ENCODE measurements at places on chromosomes 13 and 19. TPM values are rescaled to one million over a fixed set of nuclear protein-coding genes. Genes with fewer than 3 reads are reported as not detected.

GRCh38 chr13:62583466-62583865 lies 1167.8 kb upstream of the PCDH20 start:
- no peaks in the 10 kb centered on the region for H3K27me3 ChIP-seq
- no peak for DNase-seq
- no peaks in the 10 kb centered on the region for H3K4me1 ChIP-seq
- H3K36me3 ChIP-seq = no peaks in the 10 kb centered on the region
- H3K4me3 ChIP-seq = no peak overlapping the region

DNA sequence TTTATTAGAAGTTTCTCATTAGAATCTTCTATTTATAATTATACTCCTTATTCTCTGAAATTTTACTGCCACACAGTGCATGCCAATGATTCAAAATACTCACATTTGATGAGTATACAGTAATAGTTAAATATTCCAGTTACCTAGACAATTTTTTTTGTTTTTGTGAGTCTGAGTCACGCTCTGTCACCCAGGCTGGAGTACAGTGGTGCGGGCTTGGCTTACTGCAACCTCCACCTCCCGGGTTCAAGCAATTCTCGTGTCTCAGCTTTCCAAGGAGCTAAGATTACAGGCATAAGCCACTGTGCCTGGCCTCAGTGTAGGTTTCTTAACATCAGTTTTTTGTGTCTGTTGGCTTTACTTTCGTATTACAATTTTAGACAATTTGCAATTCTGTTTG lies 87.1 kb downstream of the ZNF486 start:
- H3K4me3 ChIP-seq = no peak overlapping the region
- no peaks in the 10 kb centered on the region for H3K27me3 ChIP-seq
- H3K36me3 ChIP-seq = no peaks in the 10 kb centered on the region
- no peak for DNase-seq
- no peak overlapping the region for H3K27ac ChIP-seq

DNA sequence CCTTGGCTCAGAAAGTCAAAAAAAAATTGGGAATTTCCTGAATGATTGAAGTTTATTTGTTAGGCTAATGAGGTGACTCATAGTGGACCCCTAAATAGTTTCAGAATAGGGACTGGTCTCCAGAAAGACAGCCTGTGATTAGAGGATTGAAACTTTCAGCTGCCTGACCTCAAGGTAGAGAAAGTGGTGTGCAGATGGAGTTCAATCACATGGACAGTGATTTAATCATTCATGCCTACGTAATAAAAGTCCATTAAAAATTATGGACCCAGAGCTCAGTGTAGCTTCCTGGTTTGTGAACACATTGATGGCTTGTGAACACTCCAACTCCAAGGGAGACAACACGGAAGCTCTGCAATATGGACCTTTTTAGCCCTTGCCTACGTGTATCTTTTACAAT lies 533.2 kb upstream of the PCDH9 start:
- no peak overlapping the region for H3K27ac ChIP-seq
- H3K27me3 ChIP-seq = no peaks in the 10 kb centered on the region
- no peak for DNase-seq
- no peaks in the 10 kb centered on the region for H3K36me3 ChIP-seq

DNA sequence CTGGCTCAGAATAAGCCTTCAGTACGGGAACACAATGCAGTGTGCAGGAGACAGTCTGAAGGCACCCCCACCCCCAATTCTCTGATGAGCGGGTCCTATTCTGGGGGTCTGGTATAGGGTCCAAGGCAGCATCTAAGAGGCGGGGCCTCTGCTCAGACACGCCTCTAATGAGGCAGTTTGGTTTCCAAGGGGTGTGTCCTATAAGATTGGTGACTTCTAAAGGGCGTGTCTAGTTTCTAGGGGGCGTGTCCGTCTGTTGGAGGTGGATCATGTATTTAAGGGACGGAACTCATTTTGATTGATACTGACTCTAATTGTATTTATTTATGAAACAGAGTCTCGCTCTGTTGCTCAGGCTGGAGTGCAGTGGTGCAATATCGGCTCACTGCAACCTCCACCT lies 8.7 kb downstream of the FIZ1 start:
- H3K4me1 ChIP-seq = peaks cover 22% of the 10 kb centered on the region
- no peak overlapping the region for H3K27ac ChIP-seq
- DNase-seq = peak; percentile 42
- H3K4me3 ChIP-seq = no peak overlapping the region
- peaks cover 3% of the 10 kb centered on the region for H3K36me3 ChIP-seq
- no peaks in the 10 kb centered on the region for H3K27me3 ChIP-seq

C19orf73 gene
- 2.2 TPM for total RNA-seq

DNA sequence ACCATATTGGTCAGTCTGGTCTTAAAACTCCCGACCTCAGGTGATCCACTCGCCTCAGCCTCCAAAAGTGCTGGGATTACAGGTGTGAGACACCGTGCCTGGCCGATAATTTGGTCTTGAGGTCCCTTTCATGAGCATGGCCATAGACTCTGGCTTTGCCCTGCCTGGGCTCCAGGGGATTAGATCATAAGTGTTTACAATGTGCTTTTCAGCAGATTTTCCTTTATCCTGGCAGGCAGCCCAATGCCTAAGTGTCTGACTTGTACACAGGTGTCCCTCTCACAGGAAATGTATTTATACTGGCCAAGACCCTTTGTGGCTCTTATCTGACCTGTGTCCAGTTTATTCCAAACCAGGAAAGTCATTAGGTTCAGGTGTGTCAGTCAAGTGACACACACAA lies 15.9 kb downstream of the BCAM start:
- H3K4me1 ChIP-seq = peaks cover 3% of the 10 kb centered on the region
- no peak for DNase-seq
- no peak overlapping the region for H3K4me3 ChIP-seq
- no peak overlapping the region for H3K27ac ChIP-seq

GRCh38 chr19:3250675-3251074 lies 26.2 kb downstream of the CELF5 start:
- no peaks in the 10 kb centered on the region for H3K4me1 ChIP-seq
- peak; percentile 42 for DNase-seq
- no peaks in the 10 kb centered on the region for H3K36me3 ChIP-seq
- H3K27me3 ChIP-seq = no peaks in the 10 kb centered on the region

GRCh38 chr19:41309180-41310032 lies 566 bp upstream of the CCDC97 start:
- peaks cover 25% of the 10 kb centered on the region for H3K4me1 ChIP-seq
- H3K27ac ChIP-seq = peak overlapping the region; percentile 88
- H3K4me3 ChIP-seq = peak overlapping the region; percentile 79
- no peak for DNase-seq
- H3K36me3 ChIP-seq = peaks cover 46% of the 10 kb centered on the region

ZNF112 gene
- total RNA-seq = 3.6 TPM

- H3K27ac ChIP-seq = no peak overlapping the region
- peaks cover 7% of the 10 kb centered on the region for H3K36me3 ChIP-seq
- H3K27me3 ChIP-seq = no peaks in the 10 kb centered on the region
- DNase-seq = no peak
- no peaks in the 10 kb centered on the region for H3K4me1 ChIP-seq
- no peak overlapping the region for H3K4me3 ChIP-seq
Measured at GRCh38 chr19:41341669-41342490, 11.8 kb downstream of the TGFB1 start.

PODNL1 gene
- total RNA-seq = 0.71 TPM

DNA sequence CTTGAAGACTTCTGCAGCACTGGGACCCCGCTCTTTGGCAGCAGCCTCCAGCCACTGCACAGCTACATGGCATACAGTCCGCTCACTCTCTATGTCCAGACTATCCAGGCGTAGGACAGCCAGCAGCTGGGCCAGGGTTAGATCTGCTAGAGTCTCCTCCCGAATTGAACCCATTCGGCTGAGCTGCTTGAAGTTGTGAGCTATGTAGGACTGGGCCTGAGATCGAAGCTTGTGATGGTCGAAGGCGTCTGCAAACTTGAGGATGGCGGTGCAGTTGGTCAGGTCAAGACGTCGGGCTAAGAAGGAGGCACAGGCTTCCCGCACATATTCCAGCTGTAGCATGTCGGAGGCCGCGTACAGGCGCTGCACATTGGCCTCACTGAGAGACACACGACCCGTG lies 900 bp downstream of the KBTBD7 start:
- no peaks in the 10 kb centered on the region for H3K27me3 ChIP-seq
- H3K4me3 ChIP-seq = peak overlapping the region; percentile 68
- no peak overlapping the region for H3K27ac ChIP-seq
- peaks cover 8% of the 10 kb centered on the region for H3K4me1 ChIP-seq

GRCh38 chr13:27264648-27265047 lies 6.0 kb upstream of the RASL11A start:
- no peaks in the 10 kb centered on the region for H3K36me3 ChIP-seq
- no peaks in the 10 kb centered on the region for H3K27me3 ChIP-seq
- no peak overlapping the region for H3K27ac ChIP-seq
- no peak overlapping the region for H3K4me3 ChIP-seq

RGCC gene
- 3.2 TPM for total RNA-seq

NR1H2 gene
- total RNA-seq = 40.3 TPM

- H3K27me3 ChIP-seq = peaks cover 10% of the 10 kb centered on the region
- no peak overlapping the region for H3K27ac ChIP-seq
- no peak overlapping the region for H3K4me3 ChIP-seq
Measured at GRCh38 chr13:31880851-31881494, 141.6 kb downstream of the RXFP2 start.

URAD gene
- total RNA-seq = not detected

DNA sequence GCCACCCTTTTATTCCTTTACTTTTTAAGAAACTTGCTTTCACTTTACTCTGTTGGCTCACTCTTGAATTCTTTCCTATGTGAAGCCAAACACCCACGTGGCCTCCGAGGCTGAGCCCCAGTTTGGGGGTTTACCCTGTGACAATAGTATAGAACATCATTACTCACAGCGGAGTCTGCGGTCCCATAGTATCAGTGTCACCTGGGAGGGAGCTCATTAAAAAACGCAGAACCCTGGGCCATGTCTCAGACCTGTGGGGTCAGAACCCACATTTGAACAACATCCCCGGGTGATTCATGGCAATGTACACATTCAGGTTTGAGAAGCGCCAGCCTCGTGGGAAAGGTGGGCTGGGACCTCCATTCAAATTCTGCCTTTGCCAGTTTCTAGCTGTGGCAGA lies 36.0 kb upstream of the UBL3 start:
- H3K4me1 ChIP-seq = no peaks in the 10 kb centered on the region
- H3K36me3 ChIP-seq = no peaks in the 10 kb centered on the region
- H3K27me3 ChIP-seq = no peaks in the 10 kb centered on the region
- H3K27ac ChIP-seq = no peak overlapping the region

SERPINE3 gene
- not detected for total RNA-seq

LGALS16 gene
- total RNA-seq = not detected

DNA sequence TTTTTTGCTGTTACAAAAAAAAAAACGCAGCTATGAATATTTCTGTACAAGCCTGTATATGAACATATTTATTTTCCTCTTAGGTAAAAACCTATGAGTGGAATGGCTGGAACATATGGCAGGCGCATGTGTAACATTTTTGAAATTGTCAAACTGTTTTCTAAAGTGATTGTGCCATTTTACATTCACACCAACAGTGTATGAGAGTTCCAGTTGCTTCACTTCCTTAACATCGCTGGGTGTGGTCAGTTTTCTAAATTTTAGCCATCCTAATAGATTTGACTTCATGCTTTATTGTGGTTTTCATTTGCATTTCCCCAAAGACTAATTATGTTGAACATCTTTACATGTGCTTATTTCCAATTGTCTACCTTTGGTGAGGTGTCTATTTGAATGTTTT lies 306.8 kb downstream of the KCNRG start:
- H3K27me3 ChIP-seq = no peaks in the 10 kb centered on the region
- H3K36me3 ChIP-seq = no peaks in the 10 kb centered on the region
- no peak overlapping the region for H3K27ac ChIP-seq
- no peak for DNase-seq

DNA sequence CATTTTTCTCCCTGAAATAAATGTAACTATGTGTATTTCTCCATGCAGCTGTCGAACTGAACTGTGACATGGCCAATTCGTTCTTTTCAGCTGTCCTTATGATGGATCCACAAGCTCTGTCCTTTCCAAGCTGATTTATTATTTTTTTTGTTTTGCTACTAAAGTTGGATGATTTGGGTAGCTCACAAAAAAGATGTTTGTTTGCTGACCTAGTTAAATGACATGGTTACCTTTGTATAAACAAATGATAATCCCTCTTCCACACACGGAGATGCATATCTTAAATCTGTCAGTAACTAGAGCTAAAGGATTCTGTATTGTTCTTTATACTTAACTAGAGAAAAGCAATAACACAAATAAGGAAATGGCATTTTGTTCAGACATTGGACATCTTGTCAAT lies 884.3 kb upstream of the PCDH20 start:
- no peaks in the 10 kb centered on the region for H3K4me1 ChIP-seq
- no peaks in the 10 kb centered on the region for H3K36me3 ChIP-seq
- DNase-seq = no peak
- H3K27me3 ChIP-seq = no peaks in the 10 kb centered on the region
- H3K4me3 ChIP-seq = no peak overlapping the region

PET100 gene
- total RNA-seq = 126 TPM

- no peaks in the 10 kb centered on the region for H3K27me3 ChIP-seq
- no peak overlapping the region for H3K4me3 ChIP-seq
- peaks cover 40% of the 10 kb centered on the region for H3K36me3 ChIP-seq
- no peak overlapping the region for H3K27ac ChIP-seq
Measured at GRCh38 chr19:44974857-44975256, 19.7 kb downstream of the CLPTM1 start.

DNA sequence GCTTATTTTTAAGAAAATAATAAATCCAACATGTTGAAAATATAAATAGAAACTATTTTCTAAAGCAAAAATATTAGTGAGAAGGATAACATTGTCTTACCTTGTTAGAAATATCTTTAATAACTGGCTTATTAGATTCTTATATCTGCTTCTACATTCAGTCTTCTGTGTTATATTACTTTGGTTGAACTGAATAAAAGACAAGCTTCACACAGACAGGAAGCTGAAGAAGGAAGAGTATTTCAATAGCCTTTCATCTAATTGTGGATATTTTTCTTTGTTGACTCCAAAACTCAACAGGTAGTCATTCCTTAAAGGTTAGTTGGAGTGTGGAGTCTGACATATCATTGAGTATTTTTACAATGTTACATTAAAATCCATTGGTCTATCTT lies 10.9 kb downstream of the SETDB2 start:
- DNase-seq = no peak
- H3K27me3 ChIP-seq = no peaks in the 10 kb centered on the region
- no peaks in the 10 kb centered on the region for H3K4me1 ChIP-seq
- H3K27ac ChIP-seq = no peak overlapping the region
- no peak overlapping the region for H3K4me3 ChIP-seq

ZNF135 gene
- not detected for total RNA-seq

- DNase-seq = no peak
- no peaks in the 10 kb centered on the region for H3K27me3 ChIP-seq
- H3K4me1 ChIP-seq = no peaks in the 10 kb centered on the region
- H3K36me3 ChIP-seq = no peaks in the 10 kb centered on the region
Measured at GRCh38 chr19:31560086-31561060, 211.1 kb upstream of the TSHZ3 start.

- no peaks in the 10 kb centered on the region for H3K36me3 ChIP-seq
- no peak overlapping the region for H3K4me3 ChIP-seq
- no peak overlapping the region for H3K27ac ChIP-seq
- DNase-seq = peak; percentile 10
- H3K27me3 ChIP-seq = no peaks in the 10 kb centered on the region
Measured at GRCh38 chr13:66492479-66492878, 737.7 kb downstream of the PCDH9 start.

GRCh38 chr19:34299576-34299975 lies 45.2 kb downstream of the GARRE1 start:
- no peaks in the 10 kb centered on the region for H3K4me1 ChIP-seq
- no peaks in the 10 kb centered on the region for H3K27me3 ChIP-seq
- H3K27ac ChIP-seq = no peak overlapping the region
- no peak for DNase-seq

GRCh38 chr13:93268327-93269028 lies 41.9 kb downstream of the GPC6 start:
- no peak overlapping the region for H3K27ac ChIP-seq
- no peaks in the 10 kb centered on the region for H3K27me3 ChIP-seq
- no peaks in the 10 kb centered on the region for H3K4me1 ChIP-seq
- no peak for DNase-seq
- no peaks in the 10 kb centered on the region for H3K36me3 ChIP-seq

Data from HCT116 (cell line).